Thyroid gland (tissue), 4 donors: ENCODE measurements at places on chromosomes 16 and 17. TPM values are rescaled to one million over a fixed set of nuclear protein-coding genes. Genes with fewer than 3 reads are reported as not detected.

DNA sequence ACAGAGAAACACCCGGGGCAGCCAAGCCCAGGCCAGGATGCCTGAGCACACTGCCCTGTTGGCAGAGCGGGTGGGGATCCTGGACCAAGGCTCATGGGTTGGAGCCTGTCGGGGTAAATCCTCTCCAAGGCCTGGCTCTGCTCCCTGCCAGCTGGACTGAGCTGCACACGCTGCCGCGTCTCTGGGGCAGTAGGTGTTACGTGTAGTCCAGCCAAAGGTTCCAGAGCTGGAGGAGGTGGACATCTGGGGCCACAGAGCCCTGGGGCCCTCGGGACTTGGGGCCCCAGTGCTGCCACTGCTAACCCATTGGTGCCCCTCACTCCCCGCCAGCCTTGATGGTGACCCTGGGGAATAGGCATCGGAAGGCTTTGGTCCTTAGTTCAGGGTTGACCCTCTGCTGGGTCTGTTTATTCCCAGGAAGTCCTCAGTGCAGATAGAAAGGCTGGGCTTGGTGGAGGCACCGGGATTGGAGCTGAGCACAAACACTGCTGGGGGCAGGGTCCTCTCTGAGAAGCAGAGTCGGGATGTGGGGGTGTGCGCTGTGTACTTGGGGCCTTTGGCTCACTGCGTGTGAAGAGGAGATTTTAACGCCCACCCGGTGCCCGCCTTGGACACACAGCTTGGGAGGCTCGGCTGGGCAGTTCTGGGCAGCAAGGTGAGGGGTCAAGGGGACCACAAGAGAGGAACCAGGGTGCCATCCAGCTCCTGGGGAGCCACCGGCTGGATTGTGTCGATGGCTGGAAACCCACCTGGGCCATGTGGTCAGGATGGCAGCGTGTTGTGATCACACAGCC is 16.3 kb upstream of the CBX4 start:
- no peaks in the 10 kb centered on the region for H3K27me3 ChIP-seq
- no peak overlapping the region for H3K4me3 ChIP-seq
- no peaks in the 10 kb centered on the region for H3K36me3 ChIP-seq
- H3K4me1 ChIP-seq, result no peaks in the 10 kb centered on the region
- DNase-seq, result no peak

DNA sequence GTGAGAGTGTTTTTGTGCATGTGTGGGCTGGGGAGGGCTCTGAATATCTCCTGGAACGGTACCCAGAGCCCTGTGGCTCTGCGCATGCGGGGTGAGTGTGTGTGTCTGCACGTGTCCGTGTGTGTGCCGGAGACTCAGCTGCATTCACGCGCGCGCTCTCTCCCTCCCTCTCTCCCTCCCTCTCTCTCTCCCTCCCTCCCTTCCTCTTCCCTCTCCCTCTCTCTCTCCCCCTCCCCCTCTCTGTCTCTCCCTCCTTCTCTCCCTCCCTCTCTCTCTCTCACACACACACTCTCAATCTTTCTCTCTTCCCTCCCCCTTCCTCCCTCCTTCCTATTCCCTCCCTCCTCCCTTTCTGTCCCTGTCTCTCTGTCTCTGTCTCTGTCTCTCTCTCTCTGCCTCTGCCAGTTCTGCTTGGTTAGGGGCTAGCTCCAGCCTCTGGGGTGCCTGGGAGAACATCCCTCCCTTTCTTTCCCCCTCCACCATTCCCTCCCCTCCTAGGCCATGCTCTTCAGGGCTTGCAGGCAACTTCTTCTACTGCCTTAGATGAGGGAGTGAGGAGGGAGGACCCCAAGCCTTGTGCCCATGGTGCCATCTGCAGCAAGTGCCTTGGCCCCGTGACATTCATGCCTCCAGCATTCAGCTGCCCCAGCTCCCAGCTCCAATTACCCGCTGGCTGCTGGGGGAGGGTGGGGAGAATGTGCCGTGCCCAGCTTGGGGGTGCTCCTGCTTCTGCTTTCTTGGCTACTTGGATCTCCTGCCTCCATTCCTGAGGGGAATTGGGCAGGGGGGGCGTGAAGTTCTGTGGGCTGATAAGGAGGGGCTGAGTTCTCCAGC is 6.4 kb downstream of the THRA start:
- DNase-seq, result peak; percentile 96
- H3K4me1 ChIP-seq, result peaks cover 91% of the 10 kb centered on the region
- H3K27ac ChIP-seq, result peak overlapping the region; percentile 94
- H3K36me3 ChIP-seq, result no peaks in the 10 kb centered on the region
- H3K4me3 ChIP-seq, result peak overlapping the region; percentile 11
- no peaks in the 10 kb centered on the region for H3K27me3 ChIP-seq

DNA sequence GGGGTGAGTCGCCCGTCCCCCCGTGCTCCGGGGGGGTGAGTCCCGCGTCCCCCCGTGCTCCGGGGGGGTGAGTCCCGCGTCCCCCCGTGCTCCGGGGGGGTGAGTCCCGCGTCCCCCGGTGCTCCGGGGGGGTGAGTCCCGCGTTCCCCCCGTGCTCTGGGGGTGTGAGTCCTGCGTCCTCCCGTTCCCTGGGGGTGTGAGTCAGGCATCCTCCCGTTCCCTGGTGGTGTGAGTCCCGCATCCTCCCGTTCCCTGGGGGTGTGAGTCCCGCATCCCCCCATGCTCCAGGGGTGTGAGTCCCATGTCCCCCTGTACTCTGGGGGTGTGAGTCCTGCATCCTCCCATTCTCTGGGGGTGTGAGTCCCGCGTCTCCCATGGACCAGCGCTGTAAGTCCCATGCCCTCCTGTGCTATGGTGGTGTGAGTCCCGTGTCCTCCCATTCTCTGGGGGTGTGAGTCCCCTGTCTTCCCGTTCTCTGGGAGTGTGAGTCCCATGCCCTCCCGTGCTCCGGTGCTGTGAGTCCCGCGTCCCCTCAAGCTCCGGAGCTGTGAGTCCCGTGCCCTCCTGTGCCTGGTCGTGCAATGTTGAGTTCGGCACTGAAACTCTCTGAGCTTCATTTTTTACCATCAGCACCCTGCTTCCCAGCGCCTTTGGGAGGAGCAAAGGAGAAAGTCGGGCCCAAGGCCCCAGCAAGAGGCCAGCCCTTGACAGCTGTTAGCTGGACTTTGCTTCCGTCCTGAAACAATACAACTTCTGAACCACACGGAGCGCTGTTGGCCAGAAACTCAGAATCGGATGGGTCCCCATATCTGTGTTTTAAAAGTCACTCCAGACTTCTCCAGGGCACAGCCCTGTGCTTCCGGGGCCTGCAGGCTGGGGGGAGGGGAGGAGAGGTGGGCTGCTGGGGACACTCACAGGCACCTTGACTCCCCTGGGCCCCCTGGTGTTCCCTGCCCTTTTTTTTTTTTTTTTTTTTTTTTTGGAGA is 11.5 kb upstream of the ZC3H18 start:
- H3K36me3 ChIP-seq, result no peaks in the 10 kb centered on the region
- no peak overlapping the region for H3K4me3 ChIP-seq
- DNase-seq, result peak; percentile 73
- no peak overlapping the region for H3K27ac ChIP-seq
- H3K27me3 ChIP-seq, result peaks cover 3% of the 10 kb centered on the region

GRCh38 chr16:21033704-21034103 is 116.9 kb downstream of the DNAH3 start:
- no peak for DNase-seq
- no peaks in the 10 kb centered on the region for H3K27me3 ChIP-seq
- no peaks in the 10 kb centered on the region for H3K36me3 ChIP-seq
- no peak overlapping the region for H3K4me3 ChIP-seq

GRCh38 chr16:66091471-66091891 is 275.0 kb upstream of the CDH5 start:
- H3K27ac ChIP-seq, result no peak overlapping the region
- H3K36me3 ChIP-seq, result no peaks in the 10 kb centered on the region
- no peaks in the 10 kb centered on the region for H3K4me1 ChIP-seq
- no peaks in the 10 kb centered on the region for H3K27me3 ChIP-seq
- H3K4me3 ChIP-seq, result no peak overlapping the region
- DNase-seq, result no peak

GRCh38 chr17:9968008-9968407 is 62.9 kb upstream of the RCVRN start:
- no peak for DNase-seq
- H3K27ac ChIP-seq, result no peak overlapping the region
- H3K4me1 ChIP-seq, result no peaks in the 10 kb centered on the region
- no peaks in the 10 kb centered on the region for H3K36me3 ChIP-seq
- H3K27me3 ChIP-seq, result no peaks in the 10 kb centered on the region

DNA sequence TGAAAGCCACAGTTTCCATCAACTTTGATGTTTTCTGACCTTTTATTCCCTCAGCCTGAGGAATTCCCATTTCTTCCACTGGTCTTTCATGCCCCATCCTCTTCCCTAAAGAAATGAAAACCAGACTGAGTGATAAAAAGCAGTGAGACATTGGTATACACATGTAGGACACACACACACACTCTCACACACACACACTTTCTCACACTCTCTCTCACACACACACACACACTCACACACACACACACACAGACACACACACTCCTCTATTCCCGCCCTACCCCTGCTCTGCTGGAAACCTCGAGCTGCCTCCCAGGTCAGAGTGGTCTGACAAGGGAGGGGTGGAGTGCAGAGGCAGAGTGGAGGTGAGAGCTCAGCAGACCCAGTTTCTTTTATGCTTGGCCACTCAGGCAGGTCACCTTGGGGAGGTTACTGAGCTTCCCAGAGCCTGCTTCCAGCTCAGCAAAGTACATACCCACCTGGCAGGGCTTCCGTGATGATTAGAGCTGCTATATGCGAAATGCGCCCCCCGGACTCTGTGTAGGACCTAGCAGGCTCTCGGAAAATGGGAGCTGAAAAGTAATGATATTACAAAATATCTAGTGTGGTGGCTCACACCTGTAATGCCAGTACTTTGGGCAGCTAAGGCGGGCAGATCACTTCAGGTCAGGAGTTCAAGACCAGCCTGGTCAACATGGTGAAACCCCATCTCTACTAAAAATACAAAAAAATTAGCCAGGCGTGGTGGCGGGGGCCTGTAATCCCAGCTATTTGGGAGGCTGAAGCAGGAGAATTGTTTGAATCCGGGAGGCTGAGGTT is 30.7 kb downstream of the CCR7 start:
- peak; percentile 95 for DNase-seq
- peak overlapping the region; percentile 94 for H3K27ac ChIP-seq
- H3K4me1 ChIP-seq, result peaks cover 87% of the 10 kb centered on the region

The GNAO1 gene
- 1.4 TPM for total RNA-seq

The SLC52A1 gene
- not detected for total RNA-seq

The SRL gene
- total RNA-seq, result 1.1 TPM

GRCh38 chr17:63279498-63280230 is 166.4 kb downstream of the CYB561 start:
- H3K4me3 ChIP-seq, result no peak overlapping the region
- no peaks in the 10 kb centered on the region for H3K36me3 ChIP-seq
- H3K4me1 ChIP-seq, result no peaks in the 10 kb centered on the region
- no peak overlapping the region for H3K27ac ChIP-seq

DNA sequence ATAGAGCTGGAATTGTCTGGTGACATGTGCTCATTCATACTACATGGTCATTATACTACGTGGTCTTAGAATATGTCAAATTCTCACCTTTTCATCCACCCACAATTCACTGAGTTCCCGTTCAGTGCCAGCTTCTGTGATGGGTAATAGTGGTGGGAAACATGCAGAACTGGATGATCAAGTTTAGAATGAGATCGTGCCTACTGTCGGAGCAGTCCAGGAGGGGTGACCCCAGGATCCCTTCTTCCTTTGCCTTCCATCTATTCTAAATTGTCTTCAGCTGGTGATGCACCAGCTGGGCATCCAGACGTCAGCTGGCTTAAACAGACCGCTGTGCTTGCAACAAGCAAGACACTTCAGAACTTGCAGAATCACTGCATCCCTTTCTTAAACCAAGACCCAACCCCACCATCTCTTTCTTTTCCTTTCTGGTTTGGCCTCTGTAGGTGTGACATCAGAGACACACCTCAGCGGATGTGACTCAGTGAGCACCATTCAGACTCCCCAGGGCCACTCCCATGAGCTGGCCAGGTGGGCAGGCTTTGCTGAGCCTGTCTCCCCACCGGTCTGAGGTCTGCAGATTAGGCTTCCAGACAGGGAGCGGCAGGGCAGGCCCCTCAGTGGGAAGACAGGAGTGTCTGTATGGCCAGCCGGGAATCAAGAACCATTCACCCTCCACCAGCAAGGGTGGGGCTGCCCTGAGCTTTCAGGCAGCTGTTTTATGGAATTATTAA is 18.1 kb downstream of the C17orf100 start:
- H3K4me1 ChIP-seq, result no peaks in the 10 kb centered on the region
- no peaks in the 10 kb centered on the region for H3K27me3 ChIP-seq
- no peak for DNase-seq
- H3K36me3 ChIP-seq, result no peaks in the 10 kb centered on the region

The CIBAR2 gene
- not detected for total RNA-seq

DNA sequence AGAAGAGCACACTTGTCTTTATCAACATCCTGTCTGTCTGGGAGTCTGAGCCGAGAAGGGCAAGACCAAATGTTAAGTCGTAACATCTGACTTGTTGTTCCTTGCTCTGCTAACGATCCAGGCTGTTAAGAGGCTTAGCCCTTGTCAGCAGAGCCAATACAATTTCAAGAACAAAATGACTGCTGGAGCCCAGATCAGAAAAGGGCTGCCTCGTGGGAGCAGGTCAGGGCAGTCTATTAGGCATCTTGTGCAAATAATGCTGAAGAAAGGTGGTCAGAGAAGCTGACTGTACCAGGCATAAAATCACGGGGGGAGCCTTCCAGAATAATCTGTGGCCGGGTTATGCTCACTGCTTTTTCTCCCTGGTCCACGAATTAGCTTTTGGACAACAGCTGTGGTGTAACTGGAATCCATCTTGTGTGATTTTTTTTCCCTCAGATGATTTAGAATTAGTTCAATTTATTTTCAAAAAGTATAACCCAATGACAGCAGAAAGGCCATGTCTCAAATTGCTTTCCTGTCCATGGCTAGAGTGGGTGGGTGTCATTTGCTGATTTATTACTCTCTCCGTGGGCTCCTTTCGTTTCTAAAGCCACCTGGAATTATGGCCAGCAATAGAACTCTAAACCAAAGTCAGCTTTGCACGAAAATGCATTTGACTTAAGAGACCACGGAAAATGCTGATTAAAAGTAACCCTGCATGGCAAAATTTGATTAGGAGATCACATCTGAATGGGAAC is 221.1 kb upstream of the HSBP1 start:
- H3K36me3 ChIP-seq, result no peaks in the 10 kb centered on the region
- H3K4me3 ChIP-seq, result no peak overlapping the region
- no peaks in the 10 kb centered on the region for H3K27me3 ChIP-seq
- H3K27ac ChIP-seq, result no peak overlapping the region
